ENCODE measurements at places on chromosomes 5 and 9. TPM values are rescaled to one million over a fixed set of nuclear protein-coding genes. Genes with fewer than 3 reads are reported as not detected.

DNA sequence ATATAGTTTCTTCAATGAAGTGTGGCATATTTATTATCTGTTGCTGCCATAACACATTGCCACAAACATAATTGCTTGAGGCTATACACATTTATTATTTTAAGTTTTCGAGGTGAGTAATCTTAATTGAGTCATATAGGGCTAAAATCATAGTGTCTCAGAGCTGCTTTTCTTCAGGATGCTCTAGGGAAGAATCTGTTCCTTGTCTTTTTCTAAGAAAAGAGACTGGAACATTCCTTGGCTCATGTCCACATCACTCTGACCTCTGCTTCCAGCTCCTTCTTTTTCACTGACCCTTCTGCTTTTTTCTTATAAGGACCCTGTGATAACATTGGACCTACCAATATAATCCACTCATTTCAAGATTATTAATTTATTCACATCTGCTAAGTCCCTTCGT lies 632.4 kb upstream of the TYRP1 start:
- no peak for ATAC-seq

- peak; percentile 23 for ATAC-seq
Measured at GRCh38 chr9:98121058-98121457, 2.0 kb upstream of the TRIM14 start.

Gene ANKRD18B
- total RNA-seq: 2.9 TPM

- no peak for ATAC-seq
Measured at GRCh38 chr5:17482790-17483189, 15.2 kb upstream of the TAF11L2 start.

Gene SPATA31E1
- not detected for total RNA-seq

Gene SCAMP1
- 10.6 TPM for total RNA-seq

Gene CAMK2A
- not detected for total RNA-seq

GRCh38 chr5:60888359-60889061 lies 44.4 kb upstream of the ELOVL7 start:
- peak; percentile 19 for ATAC-seq

DNA sequence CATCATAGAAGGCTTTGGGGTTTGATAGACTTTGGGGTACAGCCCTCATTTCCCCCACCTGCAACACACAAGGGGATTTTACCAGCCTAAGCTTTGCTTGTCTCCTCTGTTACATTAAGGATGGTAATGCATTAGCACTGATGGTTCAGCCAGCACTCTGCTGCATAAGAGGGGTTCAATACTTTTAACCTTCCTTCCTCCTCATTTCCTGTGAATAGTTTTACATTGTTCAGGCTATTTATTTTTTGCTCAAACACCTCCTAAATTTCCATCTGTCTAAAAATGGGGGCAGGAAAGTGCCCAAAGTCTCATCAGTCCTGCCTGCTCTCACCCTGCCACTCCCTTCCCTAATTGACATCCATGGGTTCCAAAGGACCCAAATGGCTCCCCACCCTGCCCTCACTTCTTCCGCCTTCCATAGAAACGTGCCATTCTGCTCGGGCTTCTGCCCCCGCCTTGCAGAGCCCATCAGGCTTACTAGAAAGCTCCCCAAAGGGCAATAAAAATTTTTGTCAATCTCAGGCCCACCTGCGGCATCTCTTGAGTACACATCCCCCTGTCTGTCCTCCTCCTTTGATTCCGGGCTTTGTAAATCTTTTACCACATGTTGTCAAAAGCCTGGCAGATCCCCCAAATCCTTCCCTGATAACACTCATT lies 239.5 kb upstream of the SLC24A2 start:
- no peak for ATAC-seq

- no peak for ATAC-seq
Measured at GRCh38 chr9:83665580-83666200, 42.1 kb downstream of the UBQLN1 start.

DNA sequence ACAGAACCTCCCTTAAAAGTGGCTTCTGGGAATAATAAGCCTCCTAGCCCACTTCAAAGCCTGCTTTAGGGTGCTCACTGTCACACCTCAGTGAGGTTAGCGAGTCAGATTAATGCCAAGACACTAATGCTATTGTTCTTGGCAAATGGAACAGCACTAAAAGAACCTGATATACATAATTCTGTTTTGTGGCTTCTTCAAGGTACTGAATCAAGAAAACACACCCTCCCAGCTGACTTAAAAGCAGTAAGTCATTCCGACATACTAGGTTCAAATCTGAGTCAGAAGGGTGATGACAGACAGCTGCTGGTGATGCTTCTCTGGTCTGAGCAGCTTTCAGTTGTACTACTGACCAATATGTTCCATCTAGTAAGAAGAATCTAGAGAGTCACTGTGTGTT lies 121.6 kb downstream of the OXCT1 start:
- ATAC-seq: peak; percentile 95

Gene IRX1
- total RNA-seq: not detected

DNA sequence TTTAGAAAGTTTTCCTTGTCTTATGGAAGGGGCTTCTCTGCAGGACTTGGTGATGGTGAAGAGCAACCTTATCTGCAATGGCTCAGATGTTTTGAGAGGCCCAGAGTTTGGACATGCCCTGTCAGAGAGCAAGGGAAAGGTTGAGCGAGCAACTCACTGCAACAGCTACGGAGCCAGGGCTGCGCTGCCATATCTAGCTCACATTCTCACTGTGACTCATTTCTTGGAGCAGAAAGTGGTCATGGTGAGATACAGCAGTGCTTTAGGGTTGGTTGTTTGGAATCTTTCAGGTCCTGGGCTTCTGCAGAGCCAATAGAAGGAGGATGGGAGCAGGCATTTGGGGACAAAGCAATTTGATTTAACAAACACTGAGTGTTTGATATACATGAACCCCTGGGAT lies 12.3 kb downstream of the GLRA1 start:
- no peak for ATAC-seq

GRCh38 chr9:78775696-78776295 lies 478.9 kb downstream of the PSAT1 start:
- ATAC-seq: no peak

Gene GPR150
- total RNA-seq: 0.61 TPM

DNA sequence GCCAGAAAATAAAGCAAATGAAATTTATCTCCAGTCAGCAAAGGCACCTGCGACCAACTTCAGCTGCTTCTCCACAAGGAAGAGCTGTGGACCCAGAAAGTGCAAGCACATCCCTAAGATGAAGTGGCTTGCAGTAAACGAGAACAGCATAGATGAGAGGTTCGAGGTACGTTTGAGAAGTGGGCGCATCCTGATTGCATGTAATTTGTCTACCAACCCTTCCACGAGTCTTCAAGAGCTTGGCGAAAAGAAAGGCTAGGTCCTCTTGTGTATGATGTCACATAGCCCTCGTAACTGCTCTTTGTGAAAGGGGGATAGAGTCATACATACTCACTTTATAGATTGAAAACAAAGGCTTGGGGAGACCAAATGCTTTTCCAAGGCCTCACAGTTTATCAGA lies 6.0 kb upstream of the LCP2 start:
- peak; percentile 53 for ATAC-seq

- no peak for ATAC-seq
Measured at GRCh38 chr5:1264211-1264610, 30.7 kb downstream of the TERT start.

DNA sequence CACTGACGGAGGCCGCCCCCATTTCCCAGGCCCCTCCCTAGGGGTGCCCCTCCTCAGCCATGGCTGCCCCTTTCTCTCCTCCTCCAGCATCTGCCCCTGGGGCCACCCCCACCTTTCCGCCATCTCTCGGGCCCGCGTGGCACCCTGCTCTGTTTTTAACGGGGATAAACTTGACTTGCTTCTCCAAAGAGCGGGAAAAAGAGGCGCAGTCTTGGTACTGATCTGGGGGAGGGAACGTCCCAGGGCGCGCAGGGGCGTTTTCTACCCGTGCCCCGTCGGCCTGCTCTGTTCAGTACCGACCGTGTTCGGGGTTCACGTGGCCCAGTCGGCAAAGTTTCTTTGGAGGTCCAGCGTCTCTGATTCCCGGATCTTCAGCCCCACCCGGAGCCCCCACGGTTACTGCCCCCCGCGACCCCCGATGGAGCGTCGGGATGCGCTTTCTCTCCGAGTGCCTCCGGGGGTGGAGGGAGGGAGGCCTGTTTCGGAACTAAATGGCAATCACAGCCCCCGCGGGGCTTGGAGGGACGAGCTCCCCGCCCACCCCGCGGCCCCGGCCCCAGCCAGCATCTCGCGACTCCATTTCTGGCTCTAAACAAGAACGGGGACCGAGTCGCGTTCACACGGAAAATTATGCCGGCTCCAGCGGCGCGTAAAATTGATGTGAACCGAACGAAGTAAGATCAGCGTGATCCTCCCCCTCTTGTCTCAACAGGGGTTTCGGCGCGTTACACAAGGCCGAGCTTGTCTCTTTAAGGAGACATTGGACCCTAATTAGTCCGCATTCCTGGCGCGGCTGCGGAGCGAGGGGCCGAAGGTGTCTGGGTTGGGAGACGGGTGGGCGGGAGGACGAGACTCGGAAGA lies 1.1 kb upstream of the TLE4 start:
- ATAC-seq: no peak

DNA sequence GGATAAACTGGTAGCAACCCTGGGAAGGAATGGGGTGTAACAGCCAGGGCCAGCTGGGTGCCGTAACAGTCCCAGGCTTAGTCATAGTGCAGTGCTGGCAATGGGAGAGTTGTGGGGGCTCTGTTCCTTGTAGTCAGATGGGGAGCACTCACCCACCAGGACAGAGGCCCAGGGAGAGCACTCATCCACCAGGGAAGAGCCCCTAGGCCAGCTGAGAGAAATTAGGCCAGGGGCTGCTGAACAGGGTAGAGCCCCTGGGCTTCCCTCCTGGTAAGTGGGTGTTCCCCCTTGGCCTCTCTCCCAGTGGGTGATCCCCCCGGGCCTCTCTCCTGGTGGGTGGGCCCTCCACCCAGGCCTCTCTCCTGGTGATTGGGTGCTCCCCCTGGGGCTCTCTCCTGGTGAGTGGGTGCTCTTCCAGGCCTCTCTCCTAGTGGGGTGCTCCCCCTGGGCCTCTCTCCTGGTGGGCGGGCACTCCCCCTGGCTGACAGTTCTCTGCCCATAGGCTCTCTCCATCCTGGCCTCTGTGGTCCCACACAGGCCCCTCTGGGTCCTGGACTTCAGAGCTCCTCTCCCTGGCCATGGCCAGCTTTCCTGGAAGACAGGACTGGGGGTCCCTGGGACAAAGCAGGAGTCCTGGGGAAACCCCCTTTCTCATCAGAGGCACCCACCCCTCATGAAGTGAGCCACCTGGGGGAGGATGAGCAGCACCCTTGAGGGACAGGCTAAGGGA lies 13.4 kb downstream of the FGD3 start:
- ATAC-seq: no peak

DNA sequence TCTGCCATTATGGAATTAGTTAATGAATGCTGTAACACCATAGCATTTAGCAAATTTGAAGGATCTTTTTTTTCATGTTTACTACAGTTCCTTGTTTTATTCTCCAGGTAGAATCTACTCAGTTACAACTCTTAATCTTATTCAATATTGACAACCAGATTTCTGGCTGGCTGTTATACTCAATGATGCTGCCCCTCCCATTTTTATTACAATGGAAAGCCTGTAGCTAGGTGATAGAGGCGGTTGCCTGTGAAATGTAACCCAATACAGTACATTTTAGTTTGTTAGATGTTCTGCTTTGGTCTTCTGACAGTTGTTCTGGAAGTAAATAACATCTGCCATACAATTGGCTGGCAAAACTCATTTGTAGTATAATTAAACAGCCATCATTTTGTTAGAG lies 294.2 kb downstream of the DMRTA1 start:
- ATAC-seq: no peak

- ATAC-seq: peak; percentile 76
Measured at GRCh38 chr9:16154521-16155078, 601.8 kb downstream of the CCDC171 start.

Gene TRUB2
- 35.2 TPM for total RNA-seq

DNA sequence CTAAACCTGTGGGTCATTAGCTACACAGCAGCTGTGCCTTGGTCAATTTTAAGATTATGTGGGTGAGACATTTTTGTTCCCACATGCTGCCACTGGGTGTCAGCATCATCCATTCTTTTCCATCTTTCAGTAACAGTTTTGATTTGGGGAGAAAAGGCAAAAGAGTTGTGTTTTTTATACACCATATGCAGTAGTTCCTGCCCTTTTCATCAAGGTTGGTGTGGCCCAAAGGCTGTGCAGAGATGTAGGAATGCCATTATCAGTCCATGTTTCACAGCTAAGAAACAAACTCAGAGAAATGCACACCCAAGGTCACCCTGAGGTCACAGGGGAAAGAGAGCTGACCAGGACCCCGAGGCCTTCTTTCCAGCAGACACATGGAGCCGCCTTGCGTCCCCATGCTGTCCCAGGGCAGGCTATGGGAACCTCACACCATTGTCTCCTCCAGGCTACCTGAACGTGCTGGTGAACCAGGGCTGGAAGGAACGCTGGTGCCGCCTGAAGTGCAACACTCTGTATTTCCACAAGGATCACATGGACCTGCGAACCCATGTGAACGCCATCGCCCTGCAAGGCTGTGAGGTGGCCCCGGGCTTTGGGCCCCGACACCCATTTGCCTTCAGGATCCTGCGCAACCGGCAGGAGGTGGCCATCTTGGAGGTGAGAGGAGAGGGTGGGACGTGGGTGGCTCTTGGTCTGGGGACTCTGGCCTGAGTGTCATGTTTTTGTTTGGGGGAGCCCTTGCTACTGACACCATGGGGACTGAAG lies 27.8 kb upstream of the GRPEL2 start:
- ATAC-seq: no peak

GRCh38 chr9:124293718-124294506 lies 36.2 kb downstream of the NEK6 start:
- no peak for ATAC-seq

- ATAC-seq: no peak
Measured at GRCh38 chr5:17256839-17257238, 39.4 kb downstream of the BASP1 start.

GRCh38 chr5:9278921-9279603 lies 266.8 kb downstream of the SEMA5A start:
- ATAC-seq: no peak
